ENCODE measurements at places on chromosomes 2 and 18.

- no peak for DNase-seq
Measured at GRCh38 chr2:134140251-134140661, 113.6 kb upstream of the MGAT5 start.

- DNase-seq, result no peak
Measured at GRCh38 chr2:206983161-206983859, 44.0 kb downstream of the CPO start.

DNA sequence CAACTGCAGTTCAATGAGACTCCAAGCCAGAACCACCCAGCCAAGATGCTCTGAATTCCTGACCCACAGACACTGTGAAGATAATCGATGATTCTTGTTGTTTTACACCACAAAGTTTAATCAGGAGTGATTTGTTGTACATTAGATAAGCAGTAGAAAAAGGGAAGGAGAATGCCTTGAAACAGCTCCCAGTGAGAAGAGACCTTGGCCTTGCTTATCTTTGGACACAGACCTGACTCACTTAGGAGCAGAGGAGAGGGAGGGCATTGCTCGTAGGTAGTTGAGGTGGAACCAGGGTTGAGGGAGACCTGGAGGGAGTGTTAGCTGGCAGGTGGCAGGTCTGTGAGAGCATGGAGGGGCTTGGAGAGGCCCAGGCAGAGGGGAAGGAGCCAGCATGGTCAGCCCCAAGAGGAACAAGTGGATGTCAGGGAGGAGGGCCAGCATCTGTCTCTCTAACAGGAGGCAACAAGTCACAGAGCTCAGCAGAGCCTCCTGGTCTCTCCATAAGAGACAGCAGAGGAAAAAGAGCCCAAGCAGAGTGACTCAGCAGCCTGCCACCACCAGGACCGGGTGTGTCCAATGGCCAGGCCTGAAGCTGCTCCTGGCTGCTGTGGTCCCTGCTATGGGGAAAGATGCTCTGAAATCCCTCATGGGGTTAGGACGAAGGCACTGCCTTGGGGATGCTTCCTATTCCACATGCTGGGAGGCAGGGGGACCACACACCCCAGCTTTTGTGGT lies 161.6 kb upstream of the CAPN13 start:
- no peak for DNase-seq

DNA sequence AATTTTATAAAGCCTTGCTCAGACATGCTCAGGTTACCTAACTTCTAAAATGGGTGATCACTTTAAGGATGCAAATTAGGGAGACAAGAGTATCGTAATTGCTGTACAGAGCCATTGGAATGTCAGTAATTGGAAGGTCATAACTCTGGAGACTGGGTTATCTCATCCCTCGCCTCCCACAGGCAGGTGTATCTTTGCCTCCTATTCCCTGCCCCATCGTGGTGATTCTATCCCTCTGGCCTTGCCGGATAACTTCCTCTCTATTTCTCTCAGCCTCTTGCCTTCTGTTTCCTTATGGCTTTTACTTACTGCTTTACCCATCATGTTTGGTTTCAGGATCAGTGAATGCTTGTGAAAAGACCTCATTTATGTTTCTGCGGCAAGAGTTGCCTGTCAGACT lies 2.5 kb downstream of the PDK1 start:
- DNase-seq, result no peak

DNA sequence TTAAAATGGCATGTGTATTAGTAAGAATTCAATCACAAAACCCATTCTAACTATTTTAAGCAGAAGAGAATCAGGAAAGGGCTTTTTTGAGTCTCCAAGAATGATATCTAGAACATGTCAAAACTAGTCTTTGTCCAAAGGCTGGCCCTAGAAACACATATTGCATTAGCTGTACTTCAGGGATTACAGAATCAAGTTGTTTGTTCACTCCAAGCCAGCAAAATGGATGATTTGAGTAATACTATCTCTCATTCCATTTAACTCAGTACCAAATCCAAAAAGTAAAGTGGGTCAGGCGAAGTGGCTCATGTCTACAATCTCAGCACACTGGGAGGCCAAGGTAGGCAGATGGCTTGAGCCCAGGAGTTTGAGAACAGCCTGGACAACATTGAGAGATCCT lies 41.3 kb downstream of the ATF2 start:
- no peak for DNase-seq

GRCh38 chr2:201754717-201755415 lies 25.9 kb downstream of the ALS2 start:
- no peak for DNase-seq

GRCh38 chr2:222805591-222806304 lies 55.1 kb upstream of the ACSL3 start:
- DNase-seq, result no peak

DNA sequence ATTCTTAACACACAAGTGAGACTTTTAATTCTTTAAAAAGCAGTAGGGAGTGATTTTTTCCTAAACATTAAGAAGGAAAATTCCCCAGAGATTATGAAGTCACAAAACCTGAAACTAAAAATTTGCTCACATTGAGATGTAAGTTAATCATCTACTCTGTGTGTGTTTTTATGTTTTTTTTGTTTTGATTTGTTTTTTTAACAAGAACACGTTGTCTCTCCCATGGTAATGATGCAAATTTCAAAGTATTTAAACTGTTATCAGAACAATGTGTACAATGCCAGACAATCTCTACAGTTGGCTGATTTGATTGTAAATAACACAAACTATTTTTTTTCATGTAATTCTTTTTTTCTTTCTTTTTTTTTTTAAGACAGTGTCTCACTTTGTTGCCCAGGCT lies 71.5 kb downstream of the COLEC12 start:
- no peak for DNase-seq

GRCh38 chr2:157843081-157843480 lies 33.0 kb downstream of the ACVR1 start:
- DNase-seq, result no peak

DNA sequence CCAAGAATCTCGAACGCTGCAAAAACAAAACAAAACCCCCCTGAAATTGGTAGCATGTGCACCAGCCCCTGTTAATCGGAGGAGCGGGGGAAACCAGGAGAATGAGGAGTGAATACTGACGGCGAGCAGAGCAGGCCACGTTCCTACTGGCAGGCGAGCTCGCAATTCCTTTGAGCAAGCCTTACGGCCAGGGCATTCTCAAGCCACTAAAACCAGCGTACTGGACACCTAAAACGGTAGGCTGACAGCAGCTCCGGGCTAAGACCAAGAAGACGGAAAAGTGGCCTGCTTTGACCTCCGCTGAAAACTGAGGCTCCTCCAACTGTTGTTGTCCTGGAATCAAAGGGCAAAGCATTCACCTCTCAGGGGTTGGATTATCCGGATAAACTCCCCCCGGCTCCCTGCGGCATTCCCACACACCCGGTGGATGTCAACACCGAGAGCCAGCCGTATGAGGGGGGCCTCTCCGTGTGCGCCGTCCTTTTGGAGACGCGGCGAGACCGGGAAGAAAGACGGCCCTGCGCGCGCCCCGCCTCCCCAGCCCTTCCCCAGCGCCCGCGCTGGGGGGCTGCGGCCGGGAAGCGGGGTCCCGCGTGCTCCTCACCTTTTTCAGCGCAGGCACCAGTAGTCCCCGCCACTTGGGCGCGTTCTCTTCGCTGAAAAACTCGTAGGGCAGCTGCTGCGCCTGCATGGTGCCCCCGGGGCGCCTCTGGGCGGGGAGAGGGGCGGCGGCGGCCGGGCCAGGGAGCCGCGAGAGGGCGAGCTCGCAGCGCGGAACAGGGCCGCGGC lies 925 bp downstream of the SOS1 start:
- peak; percentile 70 for DNase-seq

DNA sequence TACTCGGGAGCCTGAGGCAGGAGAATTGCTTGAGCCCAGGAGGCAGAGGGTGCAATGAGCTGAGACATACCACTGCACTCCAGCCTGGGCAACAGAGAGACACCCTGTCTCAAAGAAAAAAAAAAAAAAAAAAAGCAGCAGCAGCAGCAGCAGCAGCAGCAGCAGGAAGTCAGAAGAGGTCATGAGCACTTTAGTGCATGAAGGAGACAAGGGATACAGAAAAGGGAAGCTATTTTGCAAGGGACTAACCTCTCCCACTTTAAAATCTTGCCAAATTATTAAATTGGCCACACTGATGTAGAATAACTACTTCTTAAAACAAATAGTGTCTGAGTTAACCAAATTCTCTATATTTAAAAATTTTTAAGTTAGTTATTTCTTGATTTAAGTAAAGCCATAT lies 113.4 kb upstream of the PDE1A start:
- DNase-seq, result no peak

DNA sequence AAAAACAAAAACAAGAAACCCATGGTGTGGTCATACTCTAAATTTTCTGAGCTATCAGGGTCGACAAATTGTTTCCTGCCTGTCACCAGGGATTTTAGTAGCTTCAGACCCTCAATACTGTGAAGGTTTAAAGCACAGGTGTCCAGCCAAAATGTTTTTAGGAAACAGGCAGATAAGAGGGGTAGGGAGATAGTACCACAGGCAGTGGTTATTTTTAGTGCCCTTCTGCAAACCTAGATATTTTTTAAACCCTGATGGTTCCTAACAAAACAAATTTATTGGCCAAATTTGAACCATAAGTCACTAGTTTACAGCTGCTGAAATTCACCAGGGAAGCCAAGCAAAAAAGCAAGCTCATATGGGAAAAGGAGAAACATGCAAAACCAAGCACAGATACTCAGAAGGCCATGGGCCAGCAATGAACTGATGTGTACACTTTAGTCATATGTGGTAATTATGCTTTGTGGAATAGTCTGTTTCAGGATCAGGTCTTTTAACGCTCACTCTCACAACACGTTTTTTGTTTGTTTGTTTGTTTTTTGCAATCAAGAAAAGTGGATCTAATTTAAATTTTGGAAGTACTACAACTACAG lies 156.8 kb upstream of the STK17B start:
- no peak for DNase-seq

- no peak for DNase-seq
Measured at GRCh38 chr2:146651361-146651760, 1193.5 kb upstream of the ACVR2A start.

GRCh38 chr2:45930396-45930792 lies 278.9 kb downstream of the PRKCE start:
- DNase-seq, result no peak

DNA sequence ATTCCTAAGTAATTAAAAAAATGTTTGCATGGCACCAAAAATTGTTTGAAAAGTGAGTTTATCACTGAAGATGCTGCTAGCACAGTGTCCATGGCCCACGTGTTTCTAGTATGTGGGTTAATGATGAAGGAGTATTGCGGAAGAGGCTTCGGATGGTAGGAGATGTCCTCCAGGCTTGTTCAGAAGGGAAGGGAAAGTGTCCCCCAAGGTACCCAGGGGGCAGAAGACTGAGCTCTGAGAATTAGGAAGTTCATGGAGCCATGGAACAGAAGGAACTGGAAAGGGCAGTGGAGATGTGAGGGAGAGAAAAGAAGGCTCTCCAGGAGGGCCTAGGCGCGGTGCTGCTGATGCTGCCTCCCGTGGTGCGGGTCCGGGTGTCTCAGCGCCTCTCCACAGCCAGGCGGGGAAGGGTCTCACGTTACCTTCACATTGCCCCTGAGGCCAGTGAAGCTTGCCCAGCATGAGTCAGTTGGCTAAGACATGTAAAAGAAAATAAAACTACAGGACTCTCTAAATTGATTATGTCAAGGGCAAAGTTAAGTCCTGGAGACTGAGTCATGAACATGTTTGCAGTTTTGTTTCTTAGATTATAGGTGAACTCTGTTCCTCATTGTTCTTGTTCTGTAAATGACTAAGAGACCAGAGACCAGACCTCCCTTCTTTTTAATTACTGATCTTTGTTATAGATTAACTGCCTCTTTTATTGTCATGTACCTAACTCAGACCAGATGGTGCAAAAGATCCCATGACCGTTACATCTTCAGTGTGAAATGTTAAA lies 89.0 kb downstream of the MTCL1 start:
- DNase-seq, result no peak

GRCh38 chr18:76264876-76265250 lies 230.2 kb downstream of the ZNF516 start:
- no peak for DNase-seq

DNA sequence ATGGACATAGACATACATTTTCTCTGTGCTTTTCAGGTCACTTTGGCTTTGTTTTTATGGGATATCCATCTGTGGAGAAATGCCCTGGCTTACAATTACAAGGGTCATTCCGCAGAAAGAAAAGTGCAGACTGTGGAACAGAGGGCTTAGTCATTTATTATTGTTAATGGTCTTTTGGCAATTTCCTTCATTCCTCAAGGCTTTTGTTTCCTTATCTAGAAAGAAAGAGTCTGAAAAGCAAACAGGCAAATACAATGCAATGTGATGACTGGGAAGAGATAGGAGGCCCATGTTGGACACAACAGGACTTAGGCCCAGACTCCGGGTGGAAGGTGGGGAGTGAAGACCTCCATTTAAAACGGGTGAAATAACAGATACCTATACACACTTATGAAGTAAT lies 129.5 kb upstream of the CAVIN2 start:
- no peak for DNase-seq

GRCh38 chr2:192029089-192029488 lies 165.6 kb downstream of the TMEFF2 start:
- peak; percentile 44 for DNase-seq

- no peak for DNase-seq
Measured at GRCh38 chr2:224847961-224848850, 132.0 kb upstream of the CCDC195 start.

- no peak for DNase-seq
Measured at GRCh38 chr2:206158563-206159345, 490 bp downstream of the NDUFS1 start.

- DNase-seq, result no peak
Measured at GRCh38 chr2:116517936-116518335, 1296.6 kb upstream of the DDX18 start.

GRCh38 chr18:58174285-58174684 lies 130.3 kb downstream of the NEDD4L start:
- DNase-seq, result no peak

- peak; percentile 71 for DNase-seq
Measured at GRCh38 chr2:241507430-241508239, 749 bp downstream of the STK25 start.

DNA sequence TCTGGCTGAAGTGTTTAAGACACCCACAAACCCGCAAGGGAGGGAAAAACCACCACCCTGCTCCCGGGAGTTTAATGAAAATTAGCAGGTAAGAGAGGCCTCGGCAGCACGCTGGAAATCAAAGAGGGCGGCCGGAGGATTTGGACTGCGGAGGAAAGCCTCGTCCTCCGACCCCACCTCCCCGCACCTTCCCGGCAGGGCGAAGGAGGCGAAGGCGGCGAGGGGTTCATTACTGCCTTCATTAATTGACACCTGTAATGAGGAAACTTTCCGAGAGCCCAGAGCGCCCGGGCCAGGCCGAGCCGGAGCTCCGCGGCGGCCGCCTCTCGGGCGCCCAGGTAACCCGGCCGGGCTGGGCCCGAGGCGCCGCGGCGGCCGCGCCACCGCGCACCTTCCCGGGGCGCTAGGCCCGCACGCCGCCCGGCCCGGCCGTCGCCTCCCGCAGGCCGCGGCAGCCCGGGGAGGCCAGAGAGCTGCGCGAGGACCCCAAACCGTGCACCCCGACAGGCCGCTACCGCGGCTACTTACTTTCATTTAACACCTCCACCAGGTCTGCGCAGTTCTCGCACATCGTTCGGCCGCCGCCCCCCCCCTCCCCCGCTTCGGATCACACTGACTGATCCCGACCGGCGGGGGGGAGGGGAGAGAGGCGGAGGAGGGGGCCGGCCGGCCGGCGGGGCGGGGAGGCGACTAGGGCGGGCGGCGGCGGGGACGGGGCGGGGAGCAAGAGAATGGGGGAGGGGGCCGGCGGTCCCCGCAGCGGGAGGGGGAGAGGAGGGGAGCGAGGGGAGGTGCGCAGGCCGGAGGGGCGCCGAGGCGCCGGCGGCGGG lies 550 bp downstream of the USP34 start:
- DNase-seq, result peak; percentile 89

GRCh38 chr18:74114116-74114515 lies 33.5 kb downstream of the FBXO15 start:
- DNase-seq, result no peak

- DNase-seq, result no peak
Measured at GRCh38 chr2:71235930-71236587, 9.2 kb upstream of the PAIP2B start.
